ENCODE measurements at places on chromosomes 5 and 9.

DNA sequence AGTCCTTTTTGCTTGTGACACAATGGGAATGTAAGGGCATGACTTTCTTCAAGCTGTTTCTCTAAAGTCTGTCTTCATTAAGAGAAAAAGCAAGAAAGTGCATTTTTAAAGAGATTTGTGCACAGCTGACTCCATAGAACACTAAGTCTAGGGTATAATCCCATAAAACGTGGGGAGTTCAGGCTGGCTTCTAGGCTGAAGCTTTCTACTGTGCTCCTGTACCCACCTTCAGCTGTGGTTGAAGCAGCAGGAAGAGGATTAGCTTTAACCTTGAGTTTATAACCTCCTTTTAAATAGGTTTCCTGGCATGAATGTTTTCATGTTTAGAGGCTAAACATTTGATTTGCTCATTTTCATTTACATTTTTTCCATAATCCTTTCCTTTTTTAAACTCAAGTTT, 126.4 kb downstream of the HACD4 start:
- DNase-seq: no peak

DNA sequence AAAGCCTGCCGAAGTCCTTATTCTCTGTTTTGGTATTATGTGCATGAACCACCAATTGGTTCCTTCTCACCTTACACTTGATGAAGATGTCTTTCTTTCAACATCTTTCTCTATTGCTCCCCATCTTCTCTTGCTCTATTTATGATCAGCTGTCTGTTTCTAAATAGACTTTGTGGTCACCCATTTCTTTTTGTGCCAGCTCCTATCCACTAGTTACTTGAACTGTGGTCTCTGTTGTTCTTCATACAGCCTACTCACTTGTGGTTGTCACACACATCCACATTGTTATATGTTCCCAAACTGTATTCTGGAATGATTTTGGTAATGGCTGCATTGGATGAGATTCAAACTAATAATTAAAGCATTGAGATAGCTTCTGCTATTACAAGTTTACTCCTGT, 11.4 kb downstream of the VCAN start:
- no peak for DNase-seq

DNA sequence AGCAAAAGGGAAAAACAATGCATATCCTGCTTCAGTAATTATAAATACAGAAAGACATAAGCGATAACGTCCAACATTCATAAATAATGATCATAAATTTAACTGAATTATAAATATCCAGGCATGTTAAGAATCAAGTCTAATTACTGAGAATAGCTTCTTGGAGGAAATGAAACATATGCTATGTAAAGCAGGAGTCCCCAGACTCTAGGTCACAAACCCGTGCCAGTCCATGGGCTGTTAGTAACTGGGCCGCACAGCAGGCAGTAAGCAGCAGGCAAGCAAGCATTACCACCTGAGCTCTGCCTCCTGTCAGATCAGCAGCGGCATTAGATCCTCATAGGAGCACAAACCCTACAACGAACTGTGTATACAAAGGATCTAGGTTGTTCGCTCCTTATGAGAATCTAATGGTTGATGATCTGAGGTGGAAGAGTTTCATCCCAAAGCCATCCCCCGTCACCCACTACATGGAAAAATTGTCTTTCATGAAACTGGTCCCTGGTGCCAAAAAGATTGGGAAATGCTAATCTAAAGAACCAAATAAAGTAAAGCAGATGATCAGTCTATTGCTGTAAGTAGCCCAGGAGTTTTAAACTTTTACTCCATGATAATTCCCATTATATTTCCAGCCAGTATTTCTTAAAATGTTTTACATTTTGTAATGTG, 50.4 kb downstream of the CERT1 start:
- DNase-seq: no peak

- DNase-seq: peak; percentile 14
Measured at GRCh38 chr5:159101685-159102084, 2.0 kb upstream of the EBF1 start.

GRCh38 chr9:132546148-132547051, 36.0 kb upstream of the BARHL1 start:
- peak; percentile 26 for DNase-seq

DNA sequence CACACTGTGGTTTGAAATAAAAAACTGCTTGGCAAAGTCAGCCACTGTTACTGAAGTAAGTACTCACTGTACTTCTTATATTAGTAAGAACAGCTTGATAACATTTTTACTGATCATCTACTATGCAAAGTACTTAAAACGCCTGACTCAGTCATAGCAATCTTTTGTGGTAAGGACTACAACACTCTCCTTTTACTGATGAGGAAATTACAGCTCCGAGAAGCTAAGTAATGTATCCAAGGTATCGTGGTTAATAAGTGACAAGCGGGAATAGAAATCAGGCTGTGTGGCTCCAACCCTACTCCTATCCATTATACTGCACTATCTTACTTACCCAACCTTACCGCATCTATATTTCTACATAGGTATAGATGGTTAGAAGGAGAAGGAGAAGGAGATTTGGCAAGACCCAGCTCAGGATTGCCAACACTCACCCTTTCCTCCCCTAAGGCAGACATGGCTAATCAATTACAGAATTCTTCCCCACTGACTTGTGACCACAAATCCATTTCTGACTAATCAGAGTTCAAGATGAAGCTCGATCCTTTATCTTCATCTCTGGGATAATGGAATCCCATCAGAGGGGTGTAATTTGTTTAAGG, 281.4 kb downstream of the SPOCK1 start:
- DNase-seq: peak; percentile 57

- DNase-seq: no peak
Measured at GRCh38 chr5:84642795-84643194, 258.1 kb upstream of the EDIL3 start.

DNA sequence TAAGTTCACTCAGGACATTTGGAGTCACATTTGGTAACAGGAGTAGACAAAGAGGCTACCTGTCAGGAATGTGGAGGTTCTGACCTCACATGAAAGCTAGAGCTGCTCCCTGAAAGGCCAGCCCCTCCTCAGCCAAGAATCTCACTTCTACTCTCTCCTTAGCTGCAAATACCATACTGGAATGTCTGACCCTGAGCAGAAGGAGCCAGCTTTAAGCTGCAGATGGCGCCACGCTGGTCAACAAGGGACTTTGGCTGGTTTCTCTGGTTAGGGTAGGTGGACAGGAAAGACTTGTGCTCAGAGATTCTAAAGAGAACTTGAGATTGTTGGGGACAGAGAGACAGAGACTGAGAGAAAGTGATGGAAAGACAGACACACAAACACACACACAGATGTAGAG, 21.9 kb downstream of the ASTN2 start:
- DNase-seq: no peak

- no peak for DNase-seq
Measured at GRCh38 chr9:504921-505740, 290.5 kb downstream of the DOCK8 start.

DNA sequence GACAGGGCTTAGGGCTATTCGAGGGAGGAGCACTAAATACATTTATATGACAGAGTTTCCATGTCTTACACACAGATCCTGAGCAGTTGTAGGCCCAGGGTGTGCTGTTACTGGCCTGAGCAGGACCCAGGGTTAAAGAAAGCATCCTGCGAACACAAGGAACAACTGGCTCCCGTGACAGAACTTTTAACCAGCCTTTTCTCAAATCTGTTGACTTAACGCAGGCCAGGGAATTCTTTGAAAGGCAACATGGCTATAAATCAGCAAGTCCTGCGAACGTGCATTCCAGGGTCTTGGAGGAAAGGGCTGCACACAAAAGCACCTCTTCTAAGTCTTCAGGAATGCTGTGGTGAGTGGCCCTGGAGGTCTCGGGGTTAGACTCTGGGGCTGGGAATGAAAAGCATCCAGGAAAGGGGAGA, 45.2 kb upstream of the ANKRD55 start:
- peak; percentile 100 for DNase-seq

- DNase-seq: no peak
Measured at GRCh38 chr5:161380486-161380885, 166.0 kb downstream of the GABRB2 start.

GRCh38 chr5:61332851-61333320, 828 bp downstream of the ZSWIM6 start:
- peak; percentile 80 for DNase-seq

DNA sequence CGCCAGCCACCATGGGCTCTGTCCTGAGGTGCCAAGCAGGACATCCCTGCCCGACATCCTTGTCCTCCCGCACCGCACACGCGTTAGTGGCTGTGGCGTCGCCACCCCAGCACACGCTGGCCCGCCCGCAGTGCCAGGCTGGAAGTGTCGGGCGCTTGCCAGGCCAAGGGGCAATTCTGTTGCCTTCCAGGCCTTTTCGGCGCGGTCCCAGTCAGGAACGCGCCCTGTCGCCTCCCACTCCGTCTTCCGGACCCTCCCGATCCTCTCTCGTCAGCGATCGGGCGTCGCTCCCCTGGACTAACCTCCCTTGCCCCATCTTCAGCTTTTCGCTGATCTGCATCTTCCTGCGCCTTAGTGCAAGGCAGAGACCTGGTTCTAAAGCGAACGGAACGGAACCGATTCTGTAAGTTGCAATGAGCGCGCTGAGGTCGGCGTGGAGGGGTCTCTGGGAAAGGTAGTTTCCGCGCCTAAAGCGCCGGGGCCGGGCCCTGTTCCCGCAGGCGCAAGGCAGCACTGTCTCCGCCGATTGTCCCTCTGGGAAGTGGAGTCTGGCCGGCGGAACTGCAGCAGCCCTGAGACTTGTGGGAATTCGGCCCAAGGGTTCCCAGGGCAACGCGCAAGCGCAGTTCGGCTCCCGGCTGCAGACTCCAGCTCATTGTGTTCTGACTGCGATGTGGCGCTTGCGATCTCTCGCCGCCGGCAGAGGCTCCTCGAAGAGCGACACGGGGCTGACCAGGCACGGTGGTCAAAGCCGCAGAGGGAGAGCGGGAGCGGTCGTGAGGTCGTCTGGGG, at the start of gene ZNF454:
Gene ZNF454 (plus strand): TSS at position 630 of the 792 bp plus-strand sequence. CDS start 1,594 bp downstream, outside the sequence.
- peak; percentile 31 for DNase-seq

DNA sequence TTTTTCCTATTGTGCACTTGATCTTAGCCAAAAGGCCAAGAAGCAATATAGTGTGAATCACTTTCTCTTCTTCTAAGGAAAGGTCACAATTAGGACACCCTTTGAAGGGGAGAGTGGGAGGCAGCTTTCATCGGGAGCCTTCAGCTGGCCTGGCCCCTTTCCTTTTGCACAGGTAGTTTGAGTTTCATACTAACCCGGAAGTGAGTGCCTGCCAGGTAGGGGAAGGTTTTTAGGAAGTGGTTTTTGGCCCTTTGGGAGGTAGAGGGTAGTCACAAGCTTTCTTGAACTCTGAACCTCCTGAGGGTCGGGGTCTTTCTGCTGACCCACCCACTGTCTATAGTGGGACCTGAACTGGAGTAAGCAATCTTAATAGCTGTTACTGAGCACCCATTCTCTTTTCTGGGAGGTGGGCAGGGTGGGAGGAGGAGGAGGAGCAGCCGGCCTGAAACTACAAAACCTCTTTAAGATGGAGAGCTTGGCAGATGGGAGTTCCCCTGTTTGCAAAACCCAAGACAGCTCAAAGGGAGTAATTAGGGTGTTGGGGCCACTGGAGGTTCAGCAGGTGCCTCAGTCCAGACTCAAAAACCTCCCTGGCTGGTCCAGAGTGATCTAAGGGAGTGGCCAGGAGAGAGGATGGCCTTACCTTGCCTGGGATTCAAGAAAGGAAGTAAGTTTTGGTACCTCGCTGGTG, 6.0 kb downstream of the LARP1 start:
- DNase-seq: no peak

DNA sequence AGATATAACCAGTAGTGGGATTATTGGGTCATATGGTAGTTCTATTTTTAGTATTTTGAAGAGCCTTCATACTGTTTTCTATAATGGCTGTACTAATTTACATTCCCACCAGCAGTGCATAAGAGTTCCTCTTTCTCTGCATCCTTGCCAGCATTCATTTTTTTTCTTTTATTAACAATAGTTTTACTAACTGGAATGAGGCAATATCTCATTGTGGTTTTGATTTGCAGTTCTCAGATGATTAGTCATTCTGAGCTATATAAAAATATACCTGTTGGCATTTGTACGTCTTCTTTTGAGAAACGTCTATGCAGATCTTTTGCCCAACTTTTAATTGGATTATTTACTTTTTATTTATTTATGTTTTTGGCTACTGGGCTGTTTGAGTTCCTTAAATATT, 1579.3 kb upstream of the CDH6 start:
- no peak for DNase-seq

GRCh38 chr9:114735704-114736103, 53.7 kb upstream of the TEX48 start:
- DNase-seq: peak; percentile 50

DNA sequence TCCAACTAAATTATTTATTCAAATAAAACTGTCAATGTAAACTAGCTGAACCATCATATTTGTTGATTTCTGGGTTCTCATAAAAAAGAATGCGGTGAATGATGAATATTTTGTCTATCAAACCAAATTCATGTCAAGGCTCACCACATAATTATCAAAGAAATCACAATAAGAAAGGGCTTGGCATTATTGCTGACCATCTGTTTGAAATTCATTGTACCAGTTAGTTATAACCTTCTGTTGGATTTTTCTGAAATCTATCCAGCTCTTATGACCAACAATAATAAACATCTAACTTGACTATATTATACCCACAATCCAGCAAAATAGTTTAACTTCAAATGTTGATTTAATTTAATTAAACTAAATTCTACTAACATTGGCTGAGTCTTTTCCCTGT, 53.1 kb downstream of the GABRA1 start:
- no peak for DNase-seq

DNA sequence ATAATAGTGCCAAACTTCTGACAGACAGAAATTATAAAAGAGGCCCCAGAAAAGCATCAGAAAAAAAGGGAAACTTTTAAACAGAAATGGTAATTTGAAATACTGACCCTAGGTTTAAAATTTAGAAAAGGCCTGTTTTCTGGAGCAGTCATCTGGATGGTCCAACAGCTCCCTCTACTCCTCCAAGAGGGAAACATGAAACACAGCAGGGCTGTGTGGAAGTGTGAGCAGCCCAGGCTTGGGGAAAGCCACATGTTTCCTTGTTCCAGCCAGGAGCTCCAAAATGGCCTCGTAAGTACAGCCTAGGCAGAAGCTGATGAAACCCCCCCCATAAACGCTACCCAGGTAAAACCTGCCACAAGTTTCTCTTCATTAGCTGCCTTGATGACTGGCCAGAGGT, 499.3 kb upstream of the ADAMTS16 start:
- DNase-seq: no peak

GRCh38 chr9:19895006-19895405, 106.2 kb upstream of the SLC24A2 start:
- DNase-seq: peak; percentile 16

GRCh38 chr9:4292781-4293180, 7.1 kb downstream of the GLIS3 start:
- DNase-seq: peak; percentile 63

GRCh38 chr9:134213508-134213850, 49.1 kb upstream of the RNU6ATAC start:
- DNase-seq: no peak

- no peak for DNase-seq
Measured at GRCh38 chr5:588406-588995, 23.6 kb upstream of the CEP72 start.

- DNase-seq: no peak
Measured at GRCh38 chr5:176739461-176740051, 70.8 kb upstream of the UNC5A start.

DNA sequence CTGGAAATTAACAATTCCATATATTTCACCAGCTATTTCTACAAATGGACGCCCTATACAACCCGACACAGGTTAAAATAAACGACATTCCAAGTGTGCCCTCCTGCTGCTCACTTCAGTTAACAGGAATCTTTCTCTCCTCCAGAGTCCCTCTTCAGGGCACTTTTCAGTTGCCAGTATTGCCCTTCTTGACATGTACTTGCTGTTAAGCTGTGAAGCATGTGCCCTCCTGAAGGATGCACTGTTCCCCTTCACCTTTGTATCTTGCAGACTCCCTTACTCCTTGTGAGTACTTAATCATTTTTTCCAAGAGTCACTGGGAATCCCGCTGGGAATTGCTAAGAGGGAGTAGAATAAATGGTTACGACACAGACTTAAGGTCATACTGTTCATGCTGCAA, 364.1 kb downstream of the CTNND2 start:
- DNase-seq: no peak

All from EH (cell line).